ENCODE measurements at places on chromosomes 12 and 14. TPM values are rescaled to one million over a fixed set of nuclear protein-coding genes. Genes with fewer than 3 reads are reported as not detected.
A peak's percentile ranks its signal among the peaks of the same experiment; 100 is the strongest.

Gene KLRD1
- total RNA-seq, result 0.20 TPM

- H3K27me3 ChIP-seq, result no peaks in the 10 kb centered on the region
- H3K36me3 ChIP-seq, result no peaks in the 10 kb centered on the region
- DNase-seq, result peak; percentile 67
- peaks cover 30% of the 10 kb centered on the region for H3K4me1 ChIP-seq
- H3K4me3 ChIP-seq, result no peak overlapping the region
- no peak overlapping the region for H3K27ac ChIP-seq
Observed at GRCh38 chr14:65286443-65286842, 126.1 kb upstream of the FUT8 start.

DNA sequence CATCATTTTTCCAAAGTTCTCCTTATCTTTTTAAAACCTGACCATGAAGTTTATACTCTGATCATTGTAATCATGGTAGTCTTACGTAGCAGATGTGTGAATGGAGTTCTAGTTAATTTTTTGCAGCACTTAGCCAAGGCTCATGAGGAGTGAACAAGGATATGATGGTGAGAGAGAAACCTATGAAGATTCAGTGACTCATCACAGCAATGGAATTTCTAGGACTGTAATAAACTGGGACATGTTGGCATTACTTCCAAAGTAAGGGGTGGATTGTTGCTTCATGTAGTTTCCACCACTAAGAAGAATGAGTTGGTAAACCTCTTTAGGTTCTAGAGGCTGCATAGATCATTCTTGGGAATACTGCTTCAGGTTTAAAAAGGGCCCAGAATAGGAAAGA is 102.7 kb downstream of the LRRIQ1 start:
- H3K36me3 ChIP-seq, result no peaks in the 10 kb centered on the region
- no peak overlapping the region for H3K27ac ChIP-seq
- no peak overlapping the region for H3K4me3 ChIP-seq
- no peaks in the 10 kb centered on the region for H3K27me3 ChIP-seq

Gene TMPRSS12
- not detected for total RNA-seq

- no peaks in the 10 kb centered on the region for H3K27me3 ChIP-seq
- peak overlapping the region; percentile 74 for H3K4me3 ChIP-seq
- peak overlapping the region; percentile 80 for H3K27ac ChIP-seq
- DNase-seq, result peak; percentile 86
- no peaks in the 10 kb centered on the region for H3K36me3 ChIP-seq
Observed at GRCh38 chr14:74618078-74618952, 6.3 kb upstream of the LTBP2 start.

Gene AMIGO2
- 7.2 TPM for total RNA-seq

Gene MYH6
- total RNA-seq, result not detected

GRCh38 chr12:99386907-99387306 is 260.6 kb upstream of the GARIN6 start:
- no peaks in the 10 kb centered on the region for H3K27me3 ChIP-seq
- no peak overlapping the region for H3K27ac ChIP-seq
- no peak for DNase-seq
- H3K4me1 ChIP-seq, result peaks cover 3% of the 10 kb centered on the region

Gene CCDC196
- total RNA-seq, result not detected

DNA sequence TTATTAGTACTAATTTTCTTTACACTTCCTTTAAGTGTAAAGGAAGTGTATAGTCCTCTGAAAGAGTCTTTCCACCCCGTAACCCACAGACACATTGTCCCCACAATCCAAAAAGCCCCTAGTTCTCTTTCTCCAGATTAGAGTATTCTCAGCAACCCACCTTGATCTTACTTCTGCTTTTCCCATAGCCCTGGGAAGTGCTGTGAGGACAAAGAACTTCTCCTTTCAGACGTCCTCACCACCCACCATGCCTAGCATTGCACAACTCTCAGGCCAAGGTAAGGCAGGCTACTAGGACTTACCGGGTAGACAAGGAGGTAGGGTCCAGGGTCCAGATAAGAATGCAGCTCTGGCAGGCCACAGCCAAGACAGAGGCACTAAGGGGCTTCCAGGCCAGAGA is 7.4 kb downstream of the AAAS start:
- peaks cover 47% of the 10 kb centered on the region for H3K36me3 ChIP-seq
- no peak overlapping the region for H3K4me3 ChIP-seq
- H3K4me1 ChIP-seq, result no peaks in the 10 kb centered on the region
- DNase-seq, result no peak

Gene LRP1
- total RNA-seq, result 3.9 TPM

DNA sequence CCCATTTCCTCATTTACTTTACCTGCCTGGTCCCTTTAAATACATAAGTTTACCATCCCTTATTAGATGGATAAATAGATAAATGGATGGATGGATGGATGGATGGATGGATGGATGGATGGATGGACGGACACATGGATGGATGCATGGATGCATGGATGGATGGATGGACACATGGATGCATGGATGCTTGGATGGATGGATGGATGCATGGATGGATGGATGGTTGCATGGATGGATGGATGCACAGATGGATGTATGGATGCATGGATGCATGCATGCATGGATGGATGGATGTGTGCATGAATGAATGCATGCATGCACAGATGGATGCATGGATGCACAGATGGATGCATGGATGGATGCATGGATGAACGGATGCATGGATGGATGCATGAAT is 93.6 kb downstream of the DPF3 start:
- no peaks in the 10 kb centered on the region for H3K36me3 ChIP-seq
- no peak overlapping the region for H3K4me3 ChIP-seq
- no peak overlapping the region for H3K27ac ChIP-seq
- DNase-seq, result no peak
- H3K27me3 ChIP-seq, result no peaks in the 10 kb centered on the region

- peaks cover 13% of the 10 kb centered on the region for H3K4me1 ChIP-seq
- no peak overlapping the region for H3K4me3 ChIP-seq
- H3K27me3 ChIP-seq, result no peaks in the 10 kb centered on the region
- DNase-seq, result no peak
- no peak overlapping the region for H3K27ac ChIP-seq
- no peaks in the 10 kb centered on the region for H3K36me3 ChIP-seq
Observed at GRCh38 chr14:63747846-63748245, 20.0 kb upstream of the SGPP1 start.

DNA sequence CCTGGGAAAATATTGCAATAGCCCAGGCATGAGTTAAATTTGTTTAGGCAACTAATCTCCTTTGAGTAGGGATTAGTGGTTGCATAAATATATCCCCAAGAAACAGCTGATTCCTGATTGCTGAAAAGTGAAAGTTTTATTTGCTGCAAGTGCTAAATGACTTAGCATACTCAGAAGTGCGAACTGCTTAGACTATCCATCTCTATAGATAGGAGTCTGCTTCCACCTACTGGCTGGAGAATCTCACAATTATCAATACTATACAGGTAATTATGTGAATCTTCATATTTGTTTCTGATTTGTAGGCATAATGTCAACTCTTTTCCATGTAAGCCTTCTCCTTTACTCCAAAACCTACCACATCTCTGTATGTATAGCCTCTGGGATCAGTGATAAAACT is 12.0 kb upstream of the SLCO1B3 start:
- peak; percentile 3 for DNase-seq
- no peaks in the 10 kb centered on the region for H3K36me3 ChIP-seq
- H3K27ac ChIP-seq, result no peak overlapping the region
- no peaks in the 10 kb centered on the region for H3K4me1 ChIP-seq

DNA sequence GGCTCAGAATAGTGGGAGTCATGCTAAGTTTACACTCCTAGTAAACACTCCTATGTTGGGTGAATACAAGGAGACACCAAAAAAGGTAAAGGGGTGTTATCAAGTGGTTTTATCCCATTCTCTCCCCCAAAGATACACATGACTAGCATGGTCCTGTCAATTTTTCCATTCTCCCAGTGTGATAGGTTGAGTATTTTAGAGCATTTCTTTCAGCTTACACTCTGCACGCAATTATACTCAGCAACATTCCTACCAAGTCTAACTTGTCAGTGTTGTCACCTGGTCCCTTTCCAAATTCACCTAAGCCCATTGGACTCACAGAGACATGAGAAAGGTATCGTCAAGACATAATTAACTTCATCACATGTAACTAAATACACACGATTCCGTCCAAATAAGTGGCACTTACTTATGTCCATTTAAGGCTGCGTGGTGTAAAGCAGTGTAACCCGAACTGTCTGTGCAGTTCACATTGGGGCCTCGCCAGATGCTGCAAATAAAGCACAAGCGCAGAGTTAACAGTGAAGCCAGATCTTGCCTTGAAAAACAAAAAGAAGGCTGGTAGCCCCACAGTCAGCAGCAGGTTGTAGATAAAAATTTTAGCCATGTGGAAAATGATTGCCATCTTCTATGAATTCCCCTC is 159.7 kb downstream of the ANKS1B start:
- H3K4me3 ChIP-seq, result no peak overlapping the region
- no peak overlapping the region for H3K27ac ChIP-seq
- H3K4me1 ChIP-seq, result no peaks in the 10 kb centered on the region

Gene PRB2
- total RNA-seq, result not detected

DNA sequence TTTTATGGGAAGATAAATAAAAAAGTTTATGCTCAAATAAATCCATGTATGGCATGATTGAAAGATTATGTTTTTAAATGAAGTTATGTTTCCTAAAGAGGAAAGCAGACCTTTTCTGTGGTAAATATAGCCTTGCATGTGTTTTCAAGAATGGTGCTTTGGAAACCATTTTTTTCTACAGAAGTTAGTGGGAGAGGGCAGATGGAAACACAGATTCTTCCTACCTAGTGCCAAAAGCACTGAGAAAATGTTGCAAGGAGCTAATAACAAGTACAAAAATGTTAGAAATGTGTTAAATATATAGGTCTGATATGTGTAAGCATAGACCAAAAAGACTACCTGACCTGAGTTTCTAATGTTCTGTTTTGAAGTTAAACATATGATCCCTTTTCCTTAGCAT is 24.3 kb downstream of the TECPR2 start:
- H3K27ac ChIP-seq, result no peak overlapping the region
- H3K4me3 ChIP-seq, result no peak overlapping the region
- no peak for DNase-seq
- no peaks in the 10 kb centered on the region for H3K27me3 ChIP-seq

- no peak overlapping the region for H3K4me3 ChIP-seq
- no peaks in the 10 kb centered on the region for H3K27me3 ChIP-seq
- H3K36me3 ChIP-seq, result no peaks in the 10 kb centered on the region
- peak; percentile 26 for DNase-seq
- no peaks in the 10 kb centered on the region for H3K4me1 ChIP-seq
Observed at GRCh38 chr14:49907186-49907585, 14.3 kb downstream of the ARF6 start.

GRCh38 chr14:21233457-21234076 is 35.7 kb downstream of the HNRNPC start:
- H3K36me3 ChIP-seq, result peaks cover 48% of the 10 kb centered on the region
- H3K27me3 ChIP-seq, result no peaks in the 10 kb centered on the region
- H3K27ac ChIP-seq, result peak overlapping the region; percentile 86
- no peak for DNase-seq
- H3K4me3 ChIP-seq, result peak overlapping the region; percentile 54
- H3K4me1 ChIP-seq, result peaks cover 95% of the 10 kb centered on the region

GRCh38 chr12:122050706-122051105 is 27.9 kb upstream of the MLXIP start:
- no peak overlapping the region for H3K4me3 ChIP-seq
- no peak overlapping the region for H3K27ac ChIP-seq
- H3K4me1 ChIP-seq, result peaks cover 4% of the 10 kb centered on the region
- DNase-seq, result no peak
- H3K27me3 ChIP-seq, result no peaks in the 10 kb centered on the region

Gene GPRC5D
- total RNA-seq, result not detected

Gene INSM2
- not detected for total RNA-seq

DNA sequence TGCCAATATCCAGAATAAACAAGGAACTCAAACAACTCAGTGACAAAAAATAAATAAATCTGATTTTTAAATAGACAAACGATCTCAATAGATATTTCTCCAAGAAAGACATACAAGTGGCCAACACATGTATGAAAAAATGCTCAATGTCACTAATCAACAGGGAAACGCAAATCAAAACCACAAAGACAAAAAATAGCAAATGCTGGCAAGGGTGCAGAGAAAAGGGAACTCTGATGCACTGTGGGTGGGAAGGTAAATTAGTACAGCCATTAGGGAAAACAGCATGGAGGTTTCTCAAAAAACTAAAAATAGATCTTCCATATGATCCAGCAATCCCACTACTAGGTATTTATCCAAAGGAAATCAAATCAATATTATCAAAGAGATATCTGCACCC is 3.5 kb upstream of the EIF5 start:
- H3K36me3 ChIP-seq, result peaks cover 3% of the 10 kb centered on the region
- H3K27ac ChIP-seq, result no peak overlapping the region
- no peaks in the 10 kb centered on the region for H3K27me3 ChIP-seq

Gene NID2
- total RNA-seq, result not detected

DNA sequence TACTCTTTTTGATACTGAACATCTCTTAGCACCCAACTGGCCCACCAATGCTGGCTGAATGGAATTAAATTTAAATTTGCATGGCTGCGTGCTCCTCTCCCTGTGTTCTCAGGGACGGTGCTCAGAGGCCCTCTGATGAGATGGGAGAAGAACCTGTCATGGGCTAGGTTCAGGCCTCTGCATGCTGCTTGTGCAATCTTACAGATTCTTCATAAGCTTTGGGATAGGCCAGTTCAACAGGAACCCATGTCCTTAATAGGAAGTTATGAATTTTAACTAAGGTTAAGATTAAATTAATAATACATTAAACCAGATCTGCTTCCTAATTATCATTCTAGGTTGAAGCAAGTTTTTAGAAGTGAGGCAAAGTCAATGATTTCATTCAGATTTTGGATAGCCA is 119.7 kb upstream of the LRIG3 start:
- DNase-seq, result no peak
- H3K4me3 ChIP-seq, result no peak overlapping the region
- H3K27ac ChIP-seq, result no peak overlapping the region

Data from CD4-positive, CD25-positive, alpha-beta regulatory T cell (primary cell).